ENCODE measurements at places on chromosomes 2 and 18.

DNA sequence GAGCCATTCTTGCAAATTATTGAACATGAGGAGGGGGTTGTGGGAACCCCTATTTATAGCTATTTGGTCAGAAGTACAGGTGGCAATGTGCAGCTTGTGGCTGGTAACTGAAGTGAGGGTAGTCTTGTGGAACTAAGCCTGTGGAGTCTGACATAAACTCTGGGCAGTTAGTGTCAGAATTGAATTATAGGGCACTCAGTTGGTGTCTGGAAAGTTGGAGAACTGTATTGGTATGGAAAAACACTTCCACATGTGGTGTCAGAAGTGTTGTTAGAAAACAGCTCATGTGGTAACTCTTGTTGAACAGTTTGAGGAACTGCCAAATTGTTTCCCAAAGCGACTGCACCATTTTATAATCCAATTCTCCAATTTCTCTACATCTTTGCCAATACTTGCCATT, 7.5 kb downstream of the RALBP1 start:
- peaks cover 8% of the 10 kb centered on the region for H3K36me3 ChIP-seq
- no peak overlapping the region for H3K27ac ChIP-seq
- no peaks in the 10 kb centered on the region for H3K27me3 ChIP-seq
- DNase-seq: no peak

GRCh38 chr2:127321303-127321702, 27.4 kb upstream of the ERCC3 start:
- DNase-seq: no peak
- H3K36me3 ChIP-seq: peaks cover 37% of the 10 kb centered on the region
- no peaks in the 10 kb centered on the region for H3K4me1 ChIP-seq

GRCh38 chr2:105872142-105872728, 127.5 kb downstream of the NCK2 start:
- H3K27me3 ChIP-seq: no peaks in the 10 kb centered on the region
- no peak for DNase-seq
- H3K4me1 ChIP-seq: peaks cover 26% of the 10 kb centered on the region
- H3K4me3 ChIP-seq: no peak overlapping the region

- no peaks in the 10 kb centered on the region for H3K4me1 ChIP-seq
- DNase-seq: no peak
- H3K4me3 ChIP-seq: no peak overlapping the region
- H3K27me3 ChIP-seq: no peaks in the 10 kb centered on the region
- H3K36me3 ChIP-seq: no peaks in the 10 kb centered on the region
Measured at GRCh38 chr2:171883275-171883893, 10.7 kb downstream of the SLC25A12 start.

- no peak overlapping the region for H3K4me3 ChIP-seq
- H3K27ac ChIP-seq: no peak overlapping the region
- DNase-seq: no peak
- peaks cover 11% of the 10 kb centered on the region for H3K4me1 ChIP-seq
Measured at GRCh38 chr2:216745453-216745852, 50.1 kb upstream of the IGFBP5 start.

- peaks cover 59% of the 10 kb centered on the region for H3K4me1 ChIP-seq
- no peaks in the 10 kb centered on the region for H3K36me3 ChIP-seq
- no peak overlapping the region for H3K4me3 ChIP-seq
- peak overlapping the region; percentile 53 for H3K27ac ChIP-seq
Measured at GRCh38 chr2:230781130-230781797, 68.6 kb downstream of the CAB39 start.

GRCh38 chr2:7116511-7116910, 199.3 kb downstream of the RNF144A start:
- DNase-seq: no peak
- H3K36me3 ChIP-seq: no peaks in the 10 kb centered on the region
- no peaks in the 10 kb centered on the region for H3K27me3 ChIP-seq
- H3K4me1 ChIP-seq: no peaks in the 10 kb centered on the region

GRCh38 chr18:13136056-13136903, 82.3 kb upstream of the LDLRAD4 start:
- peaks cover 18% of the 10 kb centered on the region for H3K4me1 ChIP-seq
- H3K27me3 ChIP-seq: no peaks in the 10 kb centered on the region
- no peaks in the 10 kb centered on the region for H3K36me3 ChIP-seq
- no peak for DNase-seq
- H3K4me3 ChIP-seq: peak overlapping the region; percentile 76

GRCh38 chr18:69961718-69962117, 14.0 kb upstream of the CD226 start:
- H3K4me1 ChIP-seq: no peaks in the 10 kb centered on the region
- no peak overlapping the region for H3K4me3 ChIP-seq
- no peak overlapping the region for H3K27ac ChIP-seq
- no peaks in the 10 kb centered on the region for H3K36me3 ChIP-seq
- H3K27me3 ChIP-seq: no peaks in the 10 kb centered on the region
- DNase-seq: no peak

- no peak overlapping the region for H3K4me3 ChIP-seq
- H3K36me3 ChIP-seq: no peaks in the 10 kb centered on the region
- no peaks in the 10 kb centered on the region for H3K4me1 ChIP-seq
- DNase-seq: no peak
Measured at GRCh38 chr18:27674411-27674810, 489.3 kb upstream of the CHST9 start.

GRCh38 chr2:241774419-241775222, 2.0 kb upstream of the GAL3ST2 start:
- H3K36me3 ChIP-seq: no peaks in the 10 kb centered on the region
- H3K4me3 ChIP-seq: no peak overlapping the region
- H3K4me1 ChIP-seq: peaks cover 9% of the 10 kb centered on the region
- no peaks in the 10 kb centered on the region for H3K27me3 ChIP-seq
- no peak overlapping the region for H3K27ac ChIP-seq

- DNase-seq: no peak
- H3K4me3 ChIP-seq: no peak overlapping the region
- no peaks in the 10 kb centered on the region for H3K27me3 ChIP-seq
- H3K36me3 ChIP-seq: no peaks in the 10 kb centered on the region
Measured at GRCh38 chr2:1099418-1099817, 148.8 kb downstream of the SNTG2 start.

GRCh38 chr2:218736531-218736930, 25.9 kb downstream of the TTLL4 start:
- no peak for DNase-seq
- H3K27me3 ChIP-seq: no peaks in the 10 kb centered on the region

GRCh38 chr2:224691563-224691962, 24.6 kb downstream of the CCDC195 start:
- H3K4me1 ChIP-seq: no peaks in the 10 kb centered on the region
- no peaks in the 10 kb centered on the region for H3K27me3 ChIP-seq
- H3K27ac ChIP-seq: no peak overlapping the region
- H3K36me3 ChIP-seq: no peaks in the 10 kb centered on the region
- no peak overlapping the region for H3K4me3 ChIP-seq

DNA sequence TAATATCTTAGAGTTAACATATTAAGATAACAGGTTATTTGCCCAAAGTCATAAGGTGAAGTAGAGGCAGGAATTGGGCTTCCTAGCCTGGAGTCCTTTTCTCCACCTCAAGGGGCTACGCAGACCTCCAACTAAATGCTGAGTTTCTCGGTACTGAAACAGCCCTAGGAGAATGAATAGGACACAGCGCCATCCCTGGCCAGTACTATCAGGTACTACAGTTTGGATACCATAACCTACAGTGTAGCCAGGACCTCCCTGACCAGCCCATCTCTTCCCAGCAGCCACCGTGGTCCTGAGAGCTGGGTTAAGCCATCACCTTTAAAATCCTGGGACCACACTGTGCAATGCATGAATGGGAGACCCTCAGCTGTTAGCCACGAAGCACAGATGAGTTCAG, 15.7 kb downstream of the CASP8 start:
- DNase-seq: no peak
- H3K4me1 ChIP-seq: peaks cover 3% of the 10 kb centered on the region
- H3K27ac ChIP-seq: no peak overlapping the region
- peaks cover 70% of the 10 kb centered on the region for H3K36me3 ChIP-seq
- H3K4me3 ChIP-seq: no peak overlapping the region

DNA sequence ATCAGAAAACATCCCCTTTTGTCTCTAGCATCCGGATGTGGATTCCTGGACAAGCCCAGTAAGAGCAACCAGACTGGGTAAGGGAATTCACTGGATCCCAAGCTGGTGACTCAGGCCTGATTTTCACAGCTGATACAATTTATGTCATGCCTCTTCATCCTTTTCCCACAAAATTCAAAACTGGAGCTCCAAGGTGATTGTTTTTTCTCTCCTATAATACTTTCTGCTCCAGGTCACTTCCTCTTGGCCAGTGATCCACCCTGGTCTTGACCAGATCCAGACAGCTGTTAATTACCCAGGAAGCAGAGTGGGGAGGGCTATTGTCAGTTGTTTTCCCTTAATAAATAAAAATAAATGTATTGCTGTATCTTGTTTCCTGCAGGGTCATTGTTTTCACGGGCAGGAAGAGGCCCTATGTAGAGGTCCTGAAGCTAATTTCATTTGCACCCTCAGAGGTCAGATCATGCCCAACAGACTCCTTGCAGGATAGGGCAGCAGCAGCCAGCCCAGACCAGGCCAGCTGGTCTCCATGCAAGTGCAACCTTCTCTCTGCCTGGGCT, 57.6 kb downstream of the EVA1A start:
- H3K27me3 ChIP-seq: no peaks in the 10 kb centered on the region
- DNase-seq: no peak
- no peak overlapping the region for H3K4me3 ChIP-seq
- H3K36me3 ChIP-seq: no peaks in the 10 kb centered on the region
- no peaks in the 10 kb centered on the region for H3K4me1 ChIP-seq

- peaks cover 27% of the 10 kb centered on the region for H3K36me3 ChIP-seq
- peaks cover 31% of the 10 kb centered on the region for H3K4me1 ChIP-seq
- H3K27ac ChIP-seq: no peak overlapping the region
- H3K27me3 ChIP-seq: no peaks in the 10 kb centered on the region
- H3K4me3 ChIP-seq: no peak overlapping the region
Measured at GRCh38 chr2:74174909-74175308, 3.8 kb downstream of the MOB1A start.

DNA sequence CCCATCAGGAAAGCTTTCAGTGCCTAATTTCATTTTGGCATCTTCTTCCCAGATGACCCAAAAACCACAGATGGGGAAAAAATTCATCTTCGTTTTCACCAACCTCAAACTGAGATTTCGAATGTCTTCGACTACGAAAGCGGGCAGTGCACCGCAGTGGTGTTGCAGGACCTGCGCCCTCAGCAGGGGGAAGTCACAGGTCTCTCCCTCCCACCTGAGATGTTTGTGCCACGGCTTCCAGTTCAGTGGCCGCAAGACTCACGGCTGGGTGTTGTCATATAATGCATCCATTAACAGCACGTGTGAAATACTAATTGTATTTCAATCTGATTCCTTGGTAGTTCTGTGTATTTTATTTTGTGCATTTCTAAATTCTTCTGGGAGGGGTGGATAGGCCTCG, 66.2 kb upstream of the SALL3 start:
- H3K27ac ChIP-seq: no peak overlapping the region
- no peak for DNase-seq
- no peaks in the 10 kb centered on the region for H3K27me3 ChIP-seq
- no peaks in the 10 kb centered on the region for H3K4me1 ChIP-seq
- no peaks in the 10 kb centered on the region for H3K36me3 ChIP-seq

DNA sequence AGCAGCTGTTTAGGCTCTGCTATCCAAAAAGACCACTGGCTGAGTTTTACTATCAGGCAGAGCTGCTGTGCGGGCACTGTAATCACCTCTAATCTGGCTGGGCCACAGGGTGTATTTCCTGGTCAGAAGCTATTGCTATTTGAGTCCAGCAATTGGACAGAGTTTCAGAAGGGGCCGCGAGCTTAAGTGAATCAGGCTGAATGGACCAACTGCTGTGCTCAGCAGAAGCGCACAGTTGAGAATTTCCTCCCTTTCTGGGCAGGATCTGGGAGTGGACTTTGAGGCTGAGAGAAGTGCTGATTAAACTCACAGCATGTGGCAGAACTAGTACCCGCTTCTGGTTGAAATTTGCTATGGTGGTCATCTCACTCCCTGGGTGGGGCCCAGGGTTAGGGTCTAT, 251.8 kb downstream of the INSIG2 start:
- DNase-seq: no peak
- no peak overlapping the region for H3K4me3 ChIP-seq
- no peaks in the 10 kb centered on the region for H3K27me3 ChIP-seq

GRCh38 chr18:75100832-75101630, 107.9 kb downstream of the PTGR3 start:
- no peak overlapping the region for H3K4me3 ChIP-seq
- no peaks in the 10 kb centered on the region for H3K4me1 ChIP-seq
- DNase-seq: no peak
- H3K36me3 ChIP-seq: no peaks in the 10 kb centered on the region

GRCh38 chr2:127185093-127185492, 35.0 kb downstream of the CYP27C1 start:
- H3K4me3 ChIP-seq: no peak overlapping the region
- no peaks in the 10 kb centered on the region for H3K36me3 ChIP-seq
- no peaks in the 10 kb centered on the region for H3K4me1 ChIP-seq
- no peaks in the 10 kb centered on the region for H3K27me3 ChIP-seq
- DNase-seq: no peak

DNA sequence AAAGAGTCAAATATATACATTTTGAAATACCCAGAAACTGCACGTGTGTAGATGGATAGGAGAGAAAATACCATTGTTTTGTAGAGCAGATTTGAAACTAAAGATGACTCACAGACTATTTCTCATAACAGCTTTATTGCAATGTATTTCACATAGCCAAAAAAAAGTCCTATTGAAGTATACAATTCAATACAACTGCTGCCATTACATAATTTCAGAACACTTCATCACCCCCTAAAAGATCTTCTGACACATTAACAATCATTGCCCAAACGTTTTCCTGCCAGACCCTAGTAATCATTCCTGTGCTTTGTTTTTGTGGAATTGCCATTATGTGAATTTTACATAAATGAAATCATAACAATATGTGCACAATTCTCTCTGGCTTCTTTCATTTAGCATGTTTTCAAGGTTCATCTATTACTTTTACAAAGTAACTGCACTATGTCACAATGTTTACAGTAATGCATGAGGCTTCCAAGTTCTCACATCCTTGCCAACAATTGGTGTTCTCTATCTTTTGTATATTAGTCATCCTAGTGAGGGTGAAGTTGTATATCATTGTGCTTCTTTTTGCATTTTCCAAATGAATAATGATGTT, 378.6 kb upstream of the CWC22 start:
- no peaks in the 10 kb centered on the region for H3K27me3 ChIP-seq
- H3K27ac ChIP-seq: no peak overlapping the region

DNA sequence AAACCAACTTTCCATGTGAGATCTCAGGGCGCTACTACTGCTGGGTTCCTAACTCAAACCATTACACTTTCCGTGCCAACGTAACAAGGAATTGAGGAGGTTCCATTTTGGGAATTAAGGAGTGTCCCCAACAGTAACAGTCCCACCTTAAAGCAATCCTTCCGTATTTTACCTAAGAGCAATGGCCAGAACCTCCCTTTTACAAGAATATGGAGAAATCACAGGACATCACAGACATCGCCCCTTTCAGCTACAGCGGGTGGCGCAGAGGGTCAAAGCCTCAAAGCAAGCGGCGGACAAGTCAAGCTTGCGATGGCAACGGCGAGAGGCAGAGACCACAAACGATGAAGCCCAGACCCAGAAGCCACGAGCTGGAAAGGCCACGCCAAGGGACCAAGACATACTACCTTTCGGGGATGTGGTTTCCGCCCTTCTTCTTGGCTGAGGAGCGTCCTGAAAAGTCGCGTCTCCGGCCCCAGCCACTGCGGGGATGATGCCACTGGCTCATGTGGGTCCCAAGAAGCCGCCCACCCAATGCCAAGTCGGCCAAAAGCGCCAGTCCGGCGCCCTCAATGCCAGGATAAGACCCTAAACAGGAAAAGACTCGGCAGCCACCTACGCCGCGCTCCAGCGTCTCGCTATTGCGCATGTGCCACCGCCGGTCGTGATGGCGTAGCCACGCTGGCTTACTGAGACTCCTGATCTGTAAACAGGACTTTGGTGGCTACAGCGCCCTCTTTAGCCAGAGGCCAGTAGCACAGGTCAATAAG, at the start of gene DUSP11:
Gene DUSP11 (minus strand): TSS at position 637 of the 770 bp plus-strand sequence. CDS start 129 bp downstream, at position 508.
- peak within 1 kb of the TSS; percentile 60 for H3K4me3 ChIP-seq
- peak within 1 kb of the TSS; percentile 93 for H3K27ac ChIP-seq
- H3K27me3 ChIP-seq: no peaks in the 10 kb centered on the region
- DNase-seq: peak; percentile 96

Data from upper lobe of left lung (tissue), 6 donors.